ENCODE measurements at places on chromosomes 3 and 15.

DNA sequence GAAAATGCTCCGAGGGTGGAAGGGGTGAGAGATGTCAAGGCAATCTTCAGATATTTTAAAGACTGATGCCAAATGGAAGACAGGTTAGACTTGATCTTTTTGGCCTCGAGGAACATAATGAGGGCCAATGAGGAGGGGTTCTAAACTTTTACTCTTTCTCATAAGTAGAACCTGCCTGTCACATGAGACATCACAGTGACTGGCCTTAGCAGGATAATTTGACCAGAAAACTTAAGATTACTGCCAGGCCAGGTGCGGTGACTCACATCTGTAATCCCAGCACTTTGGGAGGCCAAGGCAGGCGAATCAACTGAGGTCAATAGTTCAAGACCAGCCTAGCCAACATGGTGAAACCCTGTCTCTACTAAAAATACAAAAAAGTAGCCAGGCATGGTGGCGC is 12.2 kb downstream of the TM4SF4 start:
- DNase-seq = no peak

GRCh38 chr3:120181632-120182031 is 87.4 kb upstream of the GSK3B start:
- no peak for DNase-seq

DNA sequence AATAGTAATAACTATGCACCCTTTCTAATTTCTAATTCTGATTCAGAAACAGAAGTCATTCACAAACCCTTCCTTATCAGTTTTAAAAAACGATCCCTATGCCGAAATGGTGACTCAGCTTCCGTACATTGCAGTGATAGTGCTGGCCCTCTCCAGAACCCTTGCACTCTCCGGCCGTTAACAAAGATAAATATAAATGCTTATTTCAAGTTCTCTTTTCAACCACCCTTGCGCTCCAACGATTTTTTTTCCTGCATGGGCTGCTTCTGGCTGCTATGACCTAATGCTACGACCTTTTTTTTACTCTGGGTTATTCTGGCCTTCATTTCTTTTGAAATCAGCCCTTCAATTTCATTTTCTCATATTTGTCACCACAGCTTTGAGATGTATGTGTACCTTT is 646.2 kb downstream of the NTRK3 start:
- DNase-seq = no peak

- no peak for DNase-seq
These were observed 16.9 kb downstream of the IP6K1 start for GRCh38 chr3:49769286-49769915.

- DNase-seq = no peak
These were observed 683.0 kb downstream of the NTRK3 start for GRCh38 chr15:87573534-87573933.

DNA sequence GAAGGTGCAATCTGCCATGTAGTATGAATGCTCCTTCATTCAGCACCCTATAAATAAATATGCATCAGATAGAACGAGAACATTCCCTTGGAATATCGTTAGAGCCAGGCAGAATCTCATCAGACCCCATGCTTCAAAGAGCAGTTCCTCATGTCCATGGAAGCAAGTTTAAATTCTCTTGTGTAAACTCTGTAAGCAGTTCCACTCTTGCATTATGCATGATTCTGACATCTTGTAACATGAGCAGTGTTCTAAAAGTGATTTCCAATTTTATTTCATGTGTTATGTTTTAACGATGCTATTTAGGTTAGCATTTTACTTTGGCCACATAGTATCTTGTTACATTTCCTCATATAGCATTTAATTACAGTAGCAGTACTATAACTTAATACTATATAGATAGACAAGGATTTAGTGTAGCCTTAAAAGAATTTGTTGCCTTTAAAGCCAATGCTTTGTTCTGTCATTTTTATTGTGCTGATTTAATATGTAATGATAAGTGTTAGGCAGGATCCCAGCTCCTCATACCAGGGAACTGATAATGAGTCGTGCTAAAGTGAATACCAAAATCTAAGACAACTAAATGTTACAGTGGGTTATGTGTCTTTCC is 161.2 kb upstream of the NECTIN3 start:
- no peak for DNase-seq

GRCh38 chr15:76162036-76162398 is 102.2 kb downstream of the TMEM266 start:
- no peak for DNase-seq

- no peak for DNase-seq
These were observed 32.4 kb downstream of the FAH start for GRCh38 chr15:80185152-80185551.

- no peak for DNase-seq
These were observed 114.3 kb downstream of the TGFBR2 start for GRCh38 chr3:30720586-30721313.

GRCh38 chr3:31462050-31462569 is 70.6 kb upstream of the STT3B start:
- DNase-seq = no peak

GRCh38 chr3:139267300-139268246 is 76.2 kb upstream of the MRPS22 start:
- no peak for DNase-seq

DNA sequence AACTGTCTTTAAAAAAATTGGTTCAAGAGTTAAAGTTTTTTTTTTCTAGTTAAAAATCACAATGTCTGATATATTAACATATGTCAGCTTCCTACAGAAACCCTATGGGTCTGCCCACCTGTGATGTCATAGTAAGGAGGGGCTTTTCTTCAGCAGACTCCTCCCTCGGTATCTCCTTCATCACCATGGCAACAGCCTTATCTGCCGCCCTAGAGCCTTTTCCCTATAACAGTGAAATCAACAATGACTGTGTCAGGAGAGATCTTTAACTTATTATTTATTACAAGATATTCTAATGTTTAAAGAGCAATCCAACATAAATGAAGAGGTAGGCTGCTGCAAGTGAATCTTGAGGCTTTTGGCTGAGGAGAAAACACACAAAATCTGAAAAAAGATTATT is 138.7 kb downstream of the PEX5L start:
- DNase-seq = no peak

DNA sequence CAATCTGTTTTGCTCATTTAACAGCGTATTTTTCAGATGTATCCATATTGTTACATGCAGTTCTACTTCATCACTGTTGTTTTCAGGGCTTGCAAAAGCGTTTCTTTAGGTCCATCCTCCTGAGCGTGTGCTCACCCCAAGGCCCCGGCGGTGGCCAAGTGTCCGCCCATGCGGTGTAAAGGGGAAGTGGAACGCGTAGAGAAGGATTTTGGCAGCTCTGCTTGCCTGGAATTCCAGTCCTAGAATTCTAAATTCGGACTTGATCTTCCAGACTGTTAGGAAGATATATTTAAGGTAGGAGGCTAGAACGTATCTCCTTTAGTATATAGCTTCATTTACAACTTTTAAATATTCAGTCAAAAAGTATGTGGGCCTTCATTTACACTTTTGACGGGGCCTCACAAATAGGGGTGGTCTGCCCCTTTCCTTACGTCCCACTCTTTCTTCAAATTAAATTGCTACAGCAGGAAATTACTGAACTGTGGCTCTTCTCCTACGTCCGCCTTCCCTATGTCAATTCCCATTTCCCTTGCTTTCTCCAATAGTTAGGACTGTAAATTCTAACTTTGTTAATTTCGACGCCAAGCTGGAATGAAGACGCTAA is 609 bp upstream of the TBC1D23 start:
- no peak for DNase-seq

DNA sequence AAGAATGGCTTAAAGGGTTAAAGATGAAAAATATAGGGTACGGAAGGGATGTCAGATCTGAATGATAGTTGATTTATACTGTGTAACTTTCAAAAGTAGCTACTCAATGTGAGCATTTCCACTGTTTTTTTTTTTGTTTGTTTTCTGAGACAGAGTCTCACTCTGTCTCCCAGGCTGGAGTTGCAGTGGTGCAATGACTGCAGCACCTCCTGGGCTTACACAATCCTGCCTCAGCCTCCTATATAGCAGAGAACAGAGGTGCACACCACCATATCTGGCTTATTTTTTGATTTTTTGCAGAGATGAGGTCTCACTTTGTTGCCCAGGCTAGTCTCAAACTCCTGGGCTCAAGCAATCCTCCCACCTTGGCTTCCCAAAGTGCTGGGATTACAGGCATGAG is 9.9 kb upstream of the PXK start:
- no peak for DNase-seq

DNA sequence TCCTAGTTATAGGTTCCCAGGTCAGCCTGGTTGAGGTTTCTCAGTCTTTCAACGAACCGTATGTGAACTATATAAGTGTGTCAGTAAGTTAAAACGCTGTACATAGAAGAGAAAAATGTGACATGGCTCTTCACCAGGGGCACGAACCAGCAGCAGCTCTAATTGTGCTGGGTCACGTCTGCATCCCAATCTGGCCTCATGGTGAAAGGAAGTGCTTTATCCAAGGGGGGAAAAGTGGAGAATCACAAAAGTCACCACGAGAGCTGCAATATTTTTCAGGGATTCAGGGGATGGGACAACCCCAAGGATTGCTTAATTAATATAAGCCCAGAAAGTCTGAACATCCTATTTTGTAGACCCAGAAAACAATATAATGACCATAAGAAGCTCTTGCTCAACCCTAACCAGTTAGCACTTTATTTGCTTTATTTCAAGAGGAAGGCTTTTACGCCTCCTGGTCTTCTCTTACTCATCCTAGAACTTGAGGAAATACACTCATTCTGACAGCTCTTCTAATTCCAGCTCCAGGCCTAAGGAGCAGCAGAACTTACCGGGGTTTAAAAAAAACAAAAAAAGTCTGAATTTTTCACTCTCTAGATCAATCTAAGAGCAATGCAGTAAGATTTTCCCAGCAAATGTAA is 16.5 kb downstream of the ANXA2 start:
- no peak for DNase-seq

DNA sequence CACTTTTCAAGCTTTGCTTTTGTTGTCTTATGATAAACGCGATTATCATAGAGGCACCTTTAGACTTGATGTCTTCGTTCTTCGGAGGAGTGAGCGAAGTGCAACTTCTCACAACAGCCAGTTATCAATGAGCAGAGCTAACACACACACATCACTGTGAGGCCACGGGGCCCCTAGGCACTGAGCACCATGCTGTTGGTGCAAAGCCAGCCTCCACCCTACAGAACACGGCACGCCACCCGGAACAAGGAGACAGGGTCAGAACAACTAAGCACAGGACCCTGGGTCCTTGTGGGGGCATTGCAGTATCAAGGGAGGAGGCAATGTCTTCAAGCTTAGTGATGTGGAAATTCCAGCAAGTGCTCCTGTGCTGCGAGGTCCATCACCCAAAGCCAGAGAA is 244.5 kb downstream of the OCA2 start:
- no peak for DNase-seq

GRCh38 chr15:100134089-100134583 is 207.6 kb downstream of the ADAMTS17 start:
- no peak for DNase-seq

- DNase-seq = no peak
These were observed 8.8 kb upstream of the B3GNT5 start for GRCh38 chr3:183244219-183244618.

- no peak for DNase-seq
These were observed 50.1 kb upstream of the MBNL1 start for GRCh38 chr3:152218602-152219001.

- DNase-seq = no peak
These were observed 227.1 kb upstream of the CGNL1 start for GRCh38 chr15:57149196-57149595.

DNA sequence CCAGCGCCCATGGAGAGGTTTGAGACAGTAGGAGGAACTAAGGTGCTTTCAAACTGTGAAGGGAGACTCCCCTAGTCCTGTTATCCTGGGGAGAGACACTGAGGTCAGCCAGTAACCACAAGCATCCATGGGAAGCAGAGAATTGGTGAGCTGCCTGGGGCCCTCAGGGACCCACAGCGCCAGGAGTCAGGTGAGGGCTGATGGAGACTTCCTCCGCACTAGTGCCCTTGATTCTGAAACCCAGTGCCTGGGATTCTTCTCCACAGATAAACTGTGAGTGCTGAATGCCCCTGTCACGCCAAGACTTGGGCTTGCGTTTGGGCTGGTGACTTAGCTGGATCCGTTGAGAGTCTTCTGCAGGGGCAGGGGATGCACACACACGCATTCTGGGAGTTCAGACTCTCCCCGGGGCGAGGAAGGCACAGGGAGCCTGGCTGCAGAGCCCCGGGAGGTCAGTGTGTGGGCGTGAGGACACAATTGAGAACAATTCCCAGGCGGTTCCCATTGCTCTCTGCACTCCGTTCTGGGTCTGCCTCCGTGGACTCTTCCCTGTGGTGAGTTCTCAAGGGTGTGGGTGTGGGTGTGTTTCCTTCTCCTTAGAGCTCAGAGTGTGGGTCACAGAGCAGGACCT is 37.9 kb upstream of the SLCO2A1 start:
- DNase-seq = no peak

- no peak for DNase-seq
These were observed 607.2 kb downstream of the OTOL1 start for GRCh38 chr3:162103808-162104207.

GRCh38 chr3:10466186-10466585 is 39.2 kb downstream of the ATP2B2 start:
- DNase-seq = no peak

GRCh38 chr3:171429635-171430034 is 30.6 kb downstream of the TNIK start:
- DNase-seq = no peak

DNA sequence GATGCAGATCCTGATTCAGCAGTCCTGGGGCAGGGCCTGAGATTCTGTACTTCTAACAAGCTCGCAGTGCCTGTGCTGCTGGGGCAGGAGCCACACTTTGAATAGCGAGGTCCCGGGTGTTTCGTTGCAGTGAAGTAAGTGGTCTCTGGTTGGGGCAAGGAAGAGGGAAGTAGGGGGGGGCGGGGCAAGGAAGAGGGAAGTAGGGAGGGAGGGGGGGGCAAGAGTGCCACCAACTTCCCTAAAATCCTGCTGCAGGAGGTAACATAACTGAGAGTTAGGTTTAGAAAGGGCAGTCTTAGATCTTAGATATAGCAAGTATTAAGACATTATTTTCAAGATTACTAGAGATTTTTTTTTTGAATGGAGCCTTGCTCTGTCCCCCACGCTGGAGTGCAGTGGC is 35.5 kb downstream of the CRTAP start:
- no peak for DNase-seq

DNA sequence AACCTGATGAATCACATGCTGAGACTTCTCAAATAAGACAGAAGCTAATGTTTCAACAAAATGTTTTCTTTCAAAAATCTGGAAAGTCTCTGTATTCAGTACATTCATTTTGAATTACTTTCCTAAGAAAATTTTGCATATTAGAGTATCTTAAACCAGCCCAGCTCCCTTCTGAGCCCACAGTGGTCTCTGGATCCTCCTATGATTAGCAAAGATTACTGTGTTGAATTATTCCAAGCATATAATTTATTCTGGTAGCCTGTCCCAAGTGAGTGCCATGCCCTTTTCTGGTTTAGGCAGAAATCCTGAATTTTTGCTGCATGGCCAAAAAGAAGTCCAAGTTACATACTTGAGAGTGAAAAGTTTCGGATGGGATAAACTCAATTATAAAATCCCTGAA is 279.0 kb downstream of the CTNNB1 start:
- DNase-seq = no peak
